ENCODE measurements at places on chromosomes 1 and 21.

DNA sequence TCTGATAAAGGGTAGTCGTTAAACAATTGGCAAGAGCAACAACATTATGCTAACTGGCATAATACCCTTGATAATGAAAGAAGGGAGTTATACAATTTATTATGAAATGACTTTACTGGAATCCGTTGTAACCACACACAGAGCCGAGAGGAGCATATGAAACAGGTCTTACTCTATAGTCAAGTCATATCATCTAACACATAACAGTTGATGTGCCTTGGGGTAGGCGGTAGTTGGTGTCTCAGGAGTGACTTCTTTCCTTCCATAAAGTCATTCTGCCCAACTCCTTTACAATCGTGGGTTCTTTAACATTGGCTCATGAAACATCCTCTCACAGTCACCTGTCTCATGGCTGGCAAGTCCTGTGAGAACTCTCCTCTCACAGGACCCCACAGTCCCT lies 225.2 kb downstream of the LTN1 start:
- DNase-seq, result no peak

GRCh38 chr21:14530592-14530991 lies 15.5 kb downstream of the SAMSN1 start:
- DNase-seq, result no peak

DNA sequence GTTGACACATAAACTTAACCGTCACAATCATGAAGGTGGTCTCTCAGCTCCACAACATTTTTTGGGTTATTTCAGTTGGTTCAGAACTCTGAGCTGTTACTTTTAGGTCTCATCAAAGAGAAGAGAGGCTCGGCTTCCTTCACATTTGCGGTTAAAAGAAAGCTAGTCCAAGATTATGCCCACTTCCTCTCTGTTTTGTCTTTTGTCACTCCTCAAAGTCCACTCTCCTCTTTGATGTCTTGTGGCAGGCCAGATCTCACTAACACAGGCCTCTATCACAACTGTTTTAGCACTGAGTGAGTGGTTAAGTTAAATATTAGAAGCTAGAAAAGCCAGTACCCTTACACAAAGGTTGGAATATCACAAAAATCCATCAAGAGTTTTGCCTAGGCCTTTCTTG lies 195.7 kb downstream of the FCRL5 start:
- DNase-seq, result no peak

- no peak for DNase-seq
Observed at GRCh38 chr1:99527078-99527477, 118.8 kb upstream of the PALMD start.

DNA sequence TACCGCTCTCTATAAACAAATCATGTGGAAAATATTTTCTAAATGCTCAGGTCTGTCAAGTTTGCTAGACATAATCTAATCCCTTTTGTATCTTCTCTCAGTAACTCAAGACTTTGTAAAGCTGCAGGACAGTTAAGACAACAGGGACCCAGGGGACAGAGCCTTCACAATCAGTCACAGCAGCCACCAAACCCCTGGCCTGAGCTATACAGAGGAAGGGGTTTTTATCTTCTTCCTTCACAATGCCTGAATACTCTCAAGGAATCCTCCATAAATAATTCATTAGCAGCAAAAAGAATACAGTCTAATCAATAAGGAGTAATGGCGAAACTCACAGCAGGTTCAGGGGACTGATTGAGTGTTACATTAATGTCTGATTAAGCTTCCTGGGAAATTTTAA lies 368.3 kb downstream of the SMYD3 start:
- no peak for DNase-seq

GRCh38 chr1:214352838-214353237 lies 71.9 kb downstream of the SMYD2 start:
- DNase-seq, result no peak

- no peak for DNase-seq
Observed at GRCh38 chr21:45741691-45742090, 98.2 kb downstream of the PCBP3 start.

GRCh38 chr1:211910913-211911485 lies 80.4 kb upstream of the LPGAT1 start:
- DNase-seq, result no peak

DNA sequence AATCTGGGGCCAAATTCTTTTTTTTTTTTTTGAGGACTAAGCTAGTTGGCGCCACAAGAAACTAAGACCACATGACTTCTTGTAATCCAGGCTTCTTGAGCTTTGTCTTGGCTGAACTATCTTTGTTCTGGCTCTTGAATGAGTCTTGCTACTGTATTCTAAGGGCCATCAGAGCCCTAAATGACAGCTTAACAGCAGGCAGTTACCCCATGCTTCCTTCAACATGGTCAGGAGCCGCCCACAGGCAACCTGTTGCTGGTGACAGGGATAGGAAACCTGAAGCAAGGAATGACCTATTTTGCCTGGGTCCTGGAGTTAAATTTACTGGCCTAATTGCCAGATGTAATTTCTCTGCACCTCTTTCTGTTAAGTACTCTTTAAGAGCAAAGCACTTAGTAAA lies 188.2 kb upstream of the PLXNA2 start:
- no peak for DNase-seq

- no peak for DNase-seq
Observed at GRCh38 chr1:45679123-45679522, 7.2 kb downstream of the GPBP1L1 start.

DNA sequence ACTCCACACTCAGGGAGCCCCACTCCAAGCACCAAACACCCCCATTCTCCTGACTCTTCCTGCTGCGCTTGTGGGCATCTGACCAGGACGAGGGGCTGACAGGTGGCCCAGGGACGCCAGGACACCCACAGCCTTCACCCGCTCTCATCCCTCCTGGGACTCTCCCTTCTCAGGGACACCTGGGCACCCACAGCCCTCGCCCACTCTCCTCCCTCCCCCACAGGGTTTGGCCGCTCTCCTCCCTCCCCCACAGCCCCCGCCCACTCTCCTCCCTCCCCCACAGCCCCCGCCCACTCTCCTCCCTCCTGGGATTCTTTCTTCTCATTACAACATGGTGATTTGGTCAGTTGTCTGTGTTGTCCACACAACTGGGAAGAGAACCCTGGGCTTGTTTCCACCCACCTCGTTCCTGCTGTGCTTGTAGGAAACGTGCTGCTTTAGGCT lies 43.4 kb downstream of the PRDM15 start:
- DNase-seq, result no peak

All from CD4-positive, alpha-beta T cell treated with Interleukin-12 subunit alpha and Interleukin-12 subunit beta, for 1 hour (primary cell).